ENCODE measurements at places on chromosomes 7 and 10.

GRCh38 chr7:50793120-50793946 lies 10.6 kb upstream of the GRB10 start:
- DNase-seq = peak; percentile 38

GRCh38 chr10:124674768-124675222 lies 69.4 kb downstream of the FAM53B start:
- DNase-seq = no peak

- DNase-seq = no peak
Observed at GRCh38 chr10:125081931-125082330, 78.4 kb downstream of the CTBP2 start.

- no peak for DNase-seq
Observed at GRCh38 chr7:117111535-117111934, 158.2 kb downstream of the ST7 start.

Data from hematopoietic multipotent progenitor cell treated with erythropoietin and hydrocortisone succinate and interleukin-3 and kit ligand, for 17 days (in vitro differentiated cells).